ENCODE measurements at places on chromosomes 4 and X.

- no peak for DNase-seq
These were observed 63.4 kb downstream of the DCTD start for GRCh38 chr4:182853731-182854330.

- no peak for DNase-seq
These were observed 25.3 kb downstream of the APBB2 start for GRCh38 chr4:41189076-41189475.

DNA sequence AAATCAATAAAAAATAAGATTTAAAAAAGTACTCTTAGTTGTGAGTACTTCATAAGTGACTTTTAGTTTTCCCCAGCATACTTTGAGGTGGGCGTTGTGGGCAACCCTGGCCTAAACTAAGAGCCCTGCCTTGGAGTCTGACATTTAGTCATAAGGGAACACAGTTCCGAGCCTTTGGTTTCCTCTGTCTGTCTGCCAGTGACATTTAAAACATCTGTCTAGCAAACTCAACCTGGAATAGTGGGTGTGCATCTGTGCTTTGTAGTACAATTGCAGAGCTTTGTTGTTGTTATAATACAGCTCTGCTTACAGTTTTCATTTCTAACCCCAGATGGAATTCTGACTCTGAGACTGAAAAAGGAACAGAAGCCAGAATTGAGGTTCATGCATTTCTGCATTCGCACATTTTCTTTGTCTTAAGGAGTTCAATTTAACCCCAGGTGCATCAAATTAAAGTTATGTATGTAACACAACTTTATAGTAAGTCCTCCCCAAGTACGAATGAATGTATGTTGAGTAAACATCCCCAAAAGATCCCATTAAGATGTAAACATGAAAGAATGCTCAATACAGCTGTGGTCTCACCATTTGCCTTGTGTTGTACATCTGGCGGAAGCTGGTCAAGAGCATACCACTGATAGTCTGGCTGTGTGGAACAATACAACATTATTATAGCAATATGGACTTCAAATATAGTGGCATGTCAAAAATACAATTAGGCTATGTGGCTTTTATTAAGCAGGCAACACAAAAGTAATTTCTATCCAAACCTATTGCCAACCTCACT, 25.9 kb downstream of the TNIP3 start:
- DNase-seq = no peak

DNA sequence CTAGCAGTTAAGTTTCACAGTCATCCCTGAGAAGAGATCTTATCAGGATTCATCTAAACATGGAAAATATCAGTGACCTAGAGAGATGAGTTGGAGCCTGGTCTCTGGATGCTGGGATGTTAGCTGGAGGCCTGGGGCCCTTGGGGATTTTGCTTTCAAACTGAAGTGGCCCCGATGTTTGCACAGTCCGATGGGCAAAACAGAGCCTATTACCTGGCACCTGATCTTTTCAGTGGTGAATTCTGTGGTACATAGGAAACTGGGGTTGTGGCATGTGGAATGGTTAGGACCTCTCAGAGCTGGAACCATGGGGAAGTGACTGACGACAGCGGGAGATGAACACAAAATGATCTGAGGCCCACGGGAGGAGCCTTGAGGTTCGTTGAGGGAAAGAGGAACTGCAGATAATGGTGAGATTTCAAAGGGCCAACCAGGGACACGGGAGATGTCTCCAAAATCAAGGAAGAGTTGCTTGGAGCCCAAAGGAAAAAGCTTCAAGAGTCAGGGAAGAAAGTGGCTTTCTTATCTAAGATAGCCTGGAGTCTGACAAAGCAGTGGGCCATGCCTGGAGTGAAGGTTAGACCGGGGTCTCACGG, 17.8 kb upstream of the TENM3 start:
- no peak for DNase-seq

DNA sequence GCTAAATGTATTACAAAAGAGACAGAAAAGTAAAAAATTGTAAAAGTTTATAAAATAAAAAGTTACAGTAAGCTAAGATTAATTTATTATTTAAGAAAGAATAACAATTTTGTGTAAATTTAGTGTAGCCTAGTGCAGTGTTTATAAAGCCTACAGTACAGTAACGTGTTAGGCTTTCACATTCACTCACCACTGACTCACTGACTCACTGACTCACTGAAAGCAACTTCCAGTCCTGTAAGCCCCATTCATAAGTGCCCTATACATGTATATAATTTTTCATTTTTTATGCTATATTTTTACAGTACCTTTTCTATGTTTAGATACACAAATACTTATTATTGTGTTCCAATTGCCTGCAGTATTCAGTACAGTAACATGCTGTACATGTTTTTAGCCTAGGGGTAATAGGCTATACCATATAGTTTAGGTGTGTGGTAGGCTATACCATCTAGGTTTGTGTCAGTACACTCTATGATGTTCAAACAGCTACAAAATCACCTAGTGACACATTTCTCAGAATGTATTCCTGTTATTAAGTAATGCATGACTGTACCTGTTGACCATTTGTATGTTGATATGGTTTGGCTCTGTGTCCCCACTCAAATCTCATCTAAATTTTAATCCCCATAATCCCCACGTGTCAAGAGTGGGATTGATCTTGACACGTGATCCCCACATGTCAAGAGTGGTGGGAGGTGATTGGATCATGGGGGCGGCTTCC, 57.9 kb downstream of the CFAP299 start:
- DNase-seq = no peak

- DNase-seq = no peak
These were observed 2.4 kb upstream of the ARHGEF6 start for GRCh38 chrX:136783159-136783558.

DNA sequence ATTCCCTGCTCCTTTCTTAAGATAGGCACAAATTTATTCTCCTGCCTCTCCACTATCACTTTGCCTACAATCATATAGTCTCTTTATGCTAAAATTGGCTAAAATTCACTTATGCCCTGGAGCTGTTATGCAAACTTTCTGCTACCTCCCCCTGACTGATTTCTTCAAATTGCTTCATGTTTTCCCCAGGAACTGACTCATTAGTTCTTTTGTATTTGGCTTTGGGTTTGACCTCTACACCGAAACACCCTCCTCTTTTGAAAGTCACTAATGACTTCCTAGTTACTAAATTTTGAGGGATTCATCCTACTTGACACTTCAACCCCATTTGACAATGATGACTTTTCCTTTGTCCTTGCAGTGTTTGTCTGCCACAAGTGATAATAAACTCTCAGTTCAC, 222.6 kb downstream of the NDST4 start:
- DNase-seq = no peak

DNA sequence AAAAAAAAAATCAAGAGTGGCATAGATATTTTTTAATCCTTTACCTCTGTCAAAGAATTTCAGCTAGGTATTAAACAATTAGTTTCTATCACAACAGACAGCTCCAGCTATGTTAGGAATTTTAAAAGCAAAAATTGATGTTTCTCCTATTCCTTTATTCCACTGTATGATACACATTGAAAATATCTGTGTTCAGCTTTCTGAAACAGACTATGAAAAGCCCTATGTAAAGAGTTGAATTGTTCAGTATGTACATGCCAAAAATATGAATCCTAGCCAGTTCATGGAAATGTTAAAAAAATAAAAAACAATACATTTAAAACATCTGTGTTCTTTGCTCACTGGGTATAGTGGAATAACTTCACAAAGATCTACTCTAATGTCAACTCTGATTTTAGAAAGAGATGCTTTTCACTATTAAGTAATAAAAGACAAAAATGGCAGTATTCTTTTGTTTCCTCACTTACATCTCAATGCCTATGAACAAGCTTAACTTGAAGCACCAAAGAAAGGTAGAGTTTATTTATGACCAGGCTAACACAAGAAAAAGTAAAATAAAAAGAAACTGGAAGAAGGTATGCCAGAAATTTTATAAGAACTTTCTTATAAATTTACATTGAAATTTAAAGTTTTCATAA, 32.1 kb downstream of the FBXW7 start:
- DNase-seq = no peak

GRCh38 chr4:75637827-75638226, 7.5 kb upstream of the CDKL2 start:
- no peak for DNase-seq

DNA sequence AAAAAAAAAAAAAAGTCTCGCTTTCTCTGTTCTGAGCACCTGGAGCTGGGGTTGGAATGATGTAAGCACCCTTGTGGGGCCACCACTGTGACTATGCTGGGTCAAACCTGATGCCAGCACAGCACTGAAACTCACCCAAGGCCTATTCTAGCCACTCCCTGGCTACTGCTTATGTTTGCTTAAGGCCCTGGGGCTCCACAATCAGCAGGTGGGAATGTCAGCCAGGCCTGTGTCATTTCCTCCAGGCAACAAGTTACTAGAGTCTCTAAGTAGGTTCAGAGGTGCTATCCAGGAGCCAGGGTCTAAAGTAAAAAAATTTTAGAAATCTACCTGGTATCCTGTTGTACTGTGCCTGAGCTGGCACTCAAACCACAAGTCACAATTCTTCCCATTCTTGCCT, 1306.8 kb downstream of the STIM2 start:
- DNase-seq = no peak

- no peak for DNase-seq
These were observed 288.0 kb downstream of the ASMT start for GRCh38 chrX:1902901-1903235.

GRCh38 chr4:149574971-149575370, 240.7 kb downstream of the IQCM start:
- no peak for DNase-seq

- DNase-seq = no peak
These were observed 26.8 kb upstream of the AP1S2 start for GRCh38 chrX:15881381-15881897.

DNA sequence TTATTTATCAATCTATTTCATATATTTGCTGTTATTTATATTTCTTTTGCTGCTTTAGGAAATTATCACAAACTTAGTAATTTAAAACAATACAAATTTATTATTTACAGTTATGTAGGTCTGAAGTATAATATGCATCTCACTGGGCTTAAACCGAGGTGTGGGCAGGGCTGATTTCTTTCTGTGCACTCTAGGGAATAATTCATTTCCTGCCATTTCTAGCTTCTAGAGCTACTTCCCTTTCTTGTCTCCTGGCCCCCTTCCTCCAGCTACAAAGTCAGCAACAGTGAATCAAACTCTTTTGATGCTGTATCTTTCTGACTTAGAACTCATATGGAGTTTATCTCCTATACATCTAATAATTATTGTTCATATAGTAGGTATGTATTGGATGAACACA, 303.5 kb upstream of the ARSJ start:
- DNase-seq = no peak

GRCh38 chr4:85477534-85477933, 2.6 kb downstream of the ARHGAP24 start:
- no peak for DNase-seq

- DNase-seq = no peak
These were observed 199.2 kb upstream of the FAM9B start for GRCh38 chrX:9233141-9233540.

- no peak for DNase-seq
These were observed 7.5 kb upstream of the FGF5 start for GRCh38 chr4:80259012-80259411.

GRCh38 chr4:170229006-170229405, 139.2 kb upstream of the AADAT start:
- no peak for DNase-seq

DNA sequence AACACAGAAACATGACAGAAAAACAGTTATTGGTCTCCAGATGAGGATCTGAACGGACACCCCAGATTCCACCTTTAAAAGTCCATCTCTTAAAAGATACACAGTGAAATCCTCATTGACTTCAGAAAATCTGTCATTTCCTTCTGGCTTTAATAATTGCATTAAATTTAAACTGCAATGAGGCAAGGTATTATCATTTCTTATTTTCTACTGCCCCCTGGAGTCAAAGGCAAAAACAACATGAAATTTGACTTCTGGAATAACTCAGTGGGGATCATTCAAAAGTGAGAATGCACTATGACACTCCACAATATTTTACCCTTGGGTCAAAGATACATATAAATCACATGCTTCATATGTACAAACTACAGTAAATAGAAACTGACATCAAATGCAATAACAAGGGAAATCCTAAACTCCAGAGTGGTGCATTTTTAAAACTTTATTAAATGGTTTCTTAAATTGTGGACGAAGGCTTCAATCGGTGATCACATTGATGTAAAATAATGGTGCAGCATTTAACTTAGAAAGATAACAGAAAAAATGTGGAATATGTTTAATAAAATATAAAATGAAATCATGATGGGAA, 56.4 kb upstream of the SPANXN1 start:
- no peak for DNase-seq

DNA sequence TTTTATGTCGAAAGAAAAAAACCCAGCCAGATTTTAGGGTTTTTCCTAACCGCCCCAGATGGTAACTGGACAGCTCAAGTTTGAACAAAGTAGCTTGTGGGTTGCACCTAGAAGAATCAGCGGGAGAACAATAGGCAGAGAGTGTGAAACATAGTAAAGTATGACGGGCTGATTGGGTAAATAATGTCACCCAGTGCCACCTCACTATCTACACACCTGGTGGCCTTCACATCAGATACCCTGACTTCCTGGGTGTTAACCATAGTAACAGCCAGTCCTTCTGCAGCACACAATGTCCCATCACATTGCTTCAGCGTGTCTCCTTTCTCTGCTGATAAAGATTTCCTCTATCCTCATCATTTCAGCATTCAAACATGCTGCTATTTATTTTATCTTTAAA, 159.1 kb upstream of the HS3ST1 start:
- no peak for DNase-seq

DNA sequence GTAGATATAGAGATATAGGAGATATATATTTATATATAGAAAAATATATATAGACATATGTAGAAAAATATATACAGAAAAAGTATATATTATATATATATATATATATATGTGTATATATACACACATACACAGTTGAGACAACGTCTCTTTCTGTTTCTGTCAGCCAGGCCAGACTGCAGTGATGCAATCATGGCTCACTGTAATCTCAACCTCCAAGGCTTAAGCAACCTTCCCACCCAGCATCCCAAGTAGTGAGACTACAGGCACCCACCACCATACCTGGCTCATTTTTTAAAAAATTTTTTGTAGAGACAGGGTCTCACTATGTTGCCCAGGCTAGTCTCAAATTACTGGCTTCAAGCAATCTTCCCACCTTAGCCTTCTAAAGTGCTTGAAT, 426.3 kb downstream of the GPM6A start:
- DNase-seq = no peak

- DNase-seq = no peak
These were observed 187.7 kb downstream of the RAP1GDS1 start for GRCh38 chr4:98448908-98449307.

DNA sequence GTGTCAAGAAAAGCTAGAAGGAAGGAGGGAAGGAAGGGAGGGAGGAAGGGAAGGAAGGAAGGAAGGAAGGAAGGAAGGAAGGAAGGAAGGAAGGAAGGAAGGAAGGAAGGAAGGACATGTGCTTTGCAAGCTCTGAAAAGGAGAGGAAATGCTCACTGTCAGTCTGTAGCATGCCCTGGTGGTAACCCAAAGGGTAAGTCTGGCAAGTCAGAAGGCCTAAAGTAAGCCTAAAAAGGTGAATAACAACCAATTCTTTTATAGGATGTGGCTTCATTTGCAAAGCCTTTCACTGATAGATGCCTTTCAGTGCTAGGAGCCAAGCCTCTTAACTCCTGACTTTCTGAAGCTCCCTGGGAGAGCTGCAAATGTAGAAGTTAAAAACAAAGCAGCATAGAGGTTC, 542.6 kb downstream of the CFAP47 start:
- no peak for DNase-seq

GRCh38 chr4:122992641-122993040, 70.2 kb upstream of the NUDT6 start:
- DNase-seq = no peak
